ENCODE measurements at places on chromosomes 5 and 9.

DNA sequence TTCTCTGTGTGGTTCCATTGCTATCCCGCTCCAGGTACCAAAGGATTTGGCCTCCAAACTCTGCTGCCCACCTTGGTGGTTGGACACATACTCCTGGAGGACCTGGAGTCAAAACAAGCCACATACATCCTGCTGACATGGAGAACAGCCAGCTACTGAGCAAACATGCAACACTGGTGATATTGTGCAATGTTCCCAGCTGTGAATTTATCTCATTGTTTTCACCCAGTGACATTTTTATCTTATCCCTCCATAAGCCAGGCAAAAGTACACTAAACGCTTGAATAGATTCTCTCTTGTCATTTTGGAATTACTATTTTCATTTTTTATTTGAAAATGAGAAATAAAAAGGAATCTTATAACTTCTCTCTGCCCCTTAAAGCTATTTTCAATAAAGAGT lies 11.1 kb upstream of the CTSL start:
- peak; percentile 74 for DNase-seq

- no peak for DNase-seq
Measured at GRCh38 chr9:95752129-95752731, 123.3 kb upstream of the ERCC6L2 start.

DNA sequence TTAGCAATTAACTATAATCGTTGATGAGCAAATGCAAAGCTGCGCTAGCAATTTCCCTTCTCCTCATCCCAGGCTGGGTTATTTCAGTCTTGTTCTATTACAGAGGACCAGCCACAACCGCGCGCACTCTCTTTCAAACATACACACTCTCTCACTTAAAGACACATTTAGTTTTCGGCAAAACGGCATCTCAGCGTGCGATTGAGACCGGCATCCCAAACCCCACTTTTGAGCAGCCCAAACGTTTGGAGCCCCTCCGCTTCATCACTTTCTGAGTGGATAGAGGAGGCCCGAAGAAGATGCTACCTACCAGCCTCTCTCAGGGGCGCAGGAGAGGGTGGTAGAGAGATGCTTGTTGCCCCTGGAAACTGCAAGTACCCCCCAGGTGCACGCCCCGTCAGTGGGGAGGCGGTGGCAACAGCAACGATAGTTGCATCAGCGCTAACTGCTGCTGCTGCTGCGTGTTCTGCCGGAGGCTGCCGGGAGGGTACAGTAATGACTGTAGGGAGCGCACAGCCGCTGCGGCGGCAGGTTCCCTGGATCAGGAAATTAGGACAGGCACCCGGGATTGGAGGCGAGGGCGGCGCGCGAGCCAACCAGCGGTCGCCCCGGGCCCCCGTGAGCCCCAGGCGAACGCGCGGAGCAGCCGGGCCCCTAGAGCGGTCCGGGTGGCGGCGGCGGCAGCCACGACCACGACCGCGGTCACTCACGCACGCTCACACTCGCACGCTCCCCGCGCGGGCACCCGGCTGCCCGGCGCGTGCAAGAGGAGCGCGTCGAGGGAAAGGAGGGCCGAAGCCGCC lies 467 bp upstream of the VLDLR start:
- peak; percentile 93 for DNase-seq

DNA sequence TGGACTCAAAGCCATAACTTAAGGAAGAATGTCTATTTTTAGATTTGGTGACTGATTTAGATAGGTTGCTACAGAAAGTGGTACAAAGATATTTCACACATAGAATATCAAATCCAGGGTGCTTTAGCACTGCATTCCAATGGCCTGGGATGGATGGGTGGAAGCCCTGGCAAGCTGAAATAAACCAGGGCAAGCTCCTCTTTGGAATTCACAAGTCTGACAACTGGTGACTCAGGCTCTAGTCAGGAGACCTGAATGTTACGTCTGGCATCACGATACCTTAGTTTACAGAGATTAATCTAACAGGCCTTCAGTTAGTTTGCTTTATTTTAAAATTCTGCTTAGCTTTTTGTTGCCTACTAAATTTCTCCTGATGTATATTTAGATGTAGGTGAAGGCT lies 144.0 kb downstream of the TMC1 start:
- DNase-seq = peak; percentile 84

DNA sequence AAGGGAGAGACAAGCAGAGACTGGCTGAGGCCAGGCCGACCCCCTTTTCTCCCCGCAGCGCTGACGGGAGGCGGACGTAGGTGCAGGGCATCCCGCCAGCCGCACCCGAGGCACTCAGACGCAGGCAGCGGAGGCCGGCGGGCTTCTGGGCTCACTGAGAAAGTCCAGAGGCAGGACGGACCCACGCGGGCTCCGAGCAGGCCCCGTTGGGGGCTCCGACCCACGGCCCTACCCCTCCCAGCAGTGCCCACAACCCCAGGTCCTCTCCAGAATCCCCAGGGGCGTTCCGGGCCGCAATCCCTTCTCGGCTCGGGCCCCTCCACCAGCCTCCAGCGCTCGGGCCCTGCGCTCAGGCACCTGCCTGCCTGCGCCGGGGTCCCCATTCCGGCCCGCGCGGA lies 543 bp downstream of the MTMR12 start:
- peak; percentile 55 for DNase-seq

DNA sequence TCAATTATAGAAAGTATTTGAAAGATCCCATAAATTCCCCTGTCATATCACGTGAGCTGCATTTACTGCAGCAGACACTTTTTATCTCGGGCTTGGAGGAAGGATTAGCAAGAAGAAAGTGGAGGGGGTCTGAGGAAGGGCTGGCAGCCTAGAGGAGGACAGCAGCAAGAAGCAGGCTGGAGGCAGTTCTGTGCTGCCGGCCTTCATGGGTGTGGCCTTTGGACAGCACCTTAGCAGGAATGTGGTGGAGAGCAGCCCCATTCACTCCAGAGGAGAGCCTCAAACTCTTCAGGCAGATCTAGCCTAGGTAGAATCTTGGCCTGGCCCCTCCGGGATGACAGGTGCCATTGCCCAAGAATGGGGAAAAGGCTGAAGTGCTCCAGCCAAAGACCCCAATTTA lies 89.8 kb upstream of the GABRP start:
- no peak for DNase-seq

DNA sequence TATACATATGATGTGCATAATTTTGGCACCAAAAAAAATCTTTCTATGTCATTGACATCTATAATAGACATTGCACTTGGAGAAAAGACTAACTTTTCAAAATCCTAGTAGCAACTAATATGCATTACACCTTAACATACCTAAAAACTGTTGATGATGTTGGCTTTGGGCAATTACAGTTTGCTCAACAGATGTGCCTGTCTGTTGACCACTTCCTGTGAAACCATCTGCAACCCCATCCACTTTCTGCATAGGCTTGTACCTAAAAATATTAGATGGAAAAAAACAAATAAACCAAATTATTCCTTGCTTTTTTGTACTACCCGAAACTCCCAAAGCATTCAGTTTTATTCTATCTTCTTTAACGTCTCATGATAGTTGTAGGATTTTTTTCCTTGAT lies 248.6 kb downstream of the RFX3 start:
- DNase-seq = no peak

- DNase-seq = peak; percentile 19
Measured at GRCh38 chr9:131833906-131834305, 94.0 kb upstream of the RAPGEF1 start.

- no peak for DNase-seq
Measured at GRCh38 chr9:127971357-127972235, 9.2 kb downstream of the EEIG1 start.
